Hepatocyte (in vitro differentiated cells): ENCODE measurements at places on chromosomes 6 and 20. TPM values are rescaled to one million over a fixed set of nuclear protein-coding genes. Genes with fewer than 3 reads are reported as not detected.

- no peak for DNase-seq
- peaks cover 6% of the 10 kb centered on the region for H3K27me3 ChIP-seq
- no peaks in the 10 kb centered on the region for H3K4me1 ChIP-seq
- H3K27ac ChIP-seq, result peak overlapping the region; percentile 18
- H3K36me3 ChIP-seq, result no peaks in the 10 kb centered on the region
These were observed 35.4 kb upstream of the FOXA2 start for GRCh38 chr20:22619806-22620205.

- H3K36me3 ChIP-seq, result no peaks in the 10 kb centered on the region
- no peaks in the 10 kb centered on the region for H3K27me3 ChIP-seq
- H3K27ac ChIP-seq, result peak overlapping the region; percentile 57
- no peaks in the 10 kb centered on the region for H3K4me1 ChIP-seq
- DNase-seq, result peak; percentile 61
These were observed 241.0 kb downstream of the ADGRG6 start for GRCh38 chr6:142542704-142543233.

- no peak for DNase-seq
- H3K4me3 ChIP-seq, result no peak overlapping the region
- H3K36me3 ChIP-seq, result no peaks in the 10 kb centered on the region
- H3K27ac ChIP-seq, result peak overlapping the region; percentile 76
- no peaks in the 10 kb centered on the region for H3K27me3 ChIP-seq
These were observed 181.4 kb downstream of the GMPR start for GRCh38 chr6:16419636-16420336.

- no peaks in the 10 kb centered on the region for H3K4me1 ChIP-seq
- H3K36me3 ChIP-seq, result no peaks in the 10 kb centered on the region
- no peaks in the 10 kb centered on the region for H3K27me3 ChIP-seq
- DNase-seq, result no peak
- H3K4me3 ChIP-seq, result no peak overlapping the region
- H3K27ac ChIP-seq, result no peak overlapping the region
These were observed 41.5 kb downstream of the GRIK2 start for GRCh38 chr6:101435038-101435437.

DNA sequence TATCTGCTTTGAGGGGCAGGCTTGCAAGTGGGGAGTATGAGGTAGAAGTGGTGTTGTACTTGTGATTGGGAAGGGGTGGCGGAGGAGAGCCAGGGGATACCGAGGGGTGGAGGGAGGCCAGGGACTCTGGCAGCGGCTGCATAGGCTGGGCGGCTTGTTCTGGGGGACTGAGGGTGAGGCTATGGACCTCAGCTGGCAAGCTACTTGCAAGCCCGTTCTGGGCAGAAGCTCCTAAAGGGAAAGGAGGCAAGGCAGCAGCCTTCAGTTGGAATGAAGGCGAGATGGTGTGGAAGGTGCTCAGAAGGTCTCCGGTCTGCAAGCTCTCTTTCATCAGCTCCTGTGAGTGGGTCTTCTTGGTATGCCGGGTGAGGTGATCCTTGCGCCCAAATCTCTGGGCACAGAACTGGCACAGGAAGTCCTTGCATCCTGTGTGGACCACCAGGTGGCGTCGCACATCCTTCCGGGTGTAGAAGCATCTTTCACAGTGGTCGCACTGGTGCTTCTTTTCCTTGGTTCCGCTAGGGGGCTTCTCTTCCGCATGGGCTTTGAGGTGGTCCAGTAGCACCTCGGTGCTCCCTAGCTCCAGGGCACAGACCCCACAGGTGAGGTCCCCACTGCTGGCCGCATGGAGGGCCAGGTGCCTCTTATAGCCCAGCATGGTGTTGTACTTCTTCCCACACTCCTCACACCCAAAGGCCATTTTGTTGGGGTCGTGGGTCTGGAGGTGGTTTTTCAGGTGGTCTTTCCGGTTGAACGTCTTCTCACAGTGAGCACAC lies 66.0 kb downstream of the PLAGL1 start:
- H3K4me3 ChIP-seq, result no peak overlapping the region
- H3K4me1 ChIP-seq, result peaks cover 5% of the 10 kb centered on the region

GRCh38 chr6:32439139-32439538 lies 548 bp upstream of the HLA-DRA start:
- H3K4me1 ChIP-seq, result no peaks in the 10 kb centered on the region
- DNase-seq, result no peak
- H3K27ac ChIP-seq, result no peak overlapping the region
- no peaks in the 10 kb centered on the region for H3K27me3 ChIP-seq

DNA sequence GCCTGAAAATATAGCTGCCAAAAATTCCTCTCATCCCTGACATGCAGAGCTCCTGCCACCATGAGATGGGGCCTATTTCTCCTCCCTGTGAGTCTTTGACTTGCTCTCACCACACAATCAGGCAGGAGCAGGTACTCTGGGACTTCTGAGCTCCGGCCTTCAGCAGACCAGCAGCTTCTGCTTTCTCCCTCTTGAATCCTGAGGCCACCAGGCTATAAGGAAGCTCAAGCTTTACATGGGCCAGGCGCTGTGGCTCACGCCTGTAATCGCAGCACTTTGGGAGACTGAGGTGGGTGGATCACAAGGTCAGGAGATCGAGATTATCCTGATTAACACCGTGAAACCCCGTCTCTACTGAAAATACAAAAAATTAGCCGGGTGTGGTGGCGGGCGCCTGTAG lies 238.7 kb upstream of the RREB1 start:
- H3K4me3 ChIP-seq, result no peak overlapping the region
- no peaks in the 10 kb centered on the region for H3K4me1 ChIP-seq
- no peaks in the 10 kb centered on the region for H3K36me3 ChIP-seq
- DNase-seq, result no peak

GRCh38 chr6:6575143-6575542 lies 13.4 kb upstream of the LY86 start:
- no peak overlapping the region for H3K4me3 ChIP-seq
- H3K27ac ChIP-seq, result no peak overlapping the region
- no peaks in the 10 kb centered on the region for H3K4me1 ChIP-seq
- H3K27me3 ChIP-seq, result no peaks in the 10 kb centered on the region
- DNase-seq, result no peak

GRCh38 chr6:121780325-121781321 lies 345.2 kb downstream of the GJA1 start:
- H3K27me3 ChIP-seq, result no peaks in the 10 kb centered on the region
- DNase-seq, result peak; percentile 12
- H3K4me1 ChIP-seq, result no peaks in the 10 kb centered on the region
- H3K27ac ChIP-seq, result no peak overlapping the region

GRCh38 chr6:46748940-46749503 lies 2.3 kb downstream of the ANKRD66 start:
- DNase-seq, result no peak
- no peak overlapping the region for H3K27ac ChIP-seq
- H3K4me3 ChIP-seq, result no peak overlapping the region
- H3K27me3 ChIP-seq, result no peaks in the 10 kb centered on the region
- H3K4me1 ChIP-seq, result no peaks in the 10 kb centered on the region

DNA sequence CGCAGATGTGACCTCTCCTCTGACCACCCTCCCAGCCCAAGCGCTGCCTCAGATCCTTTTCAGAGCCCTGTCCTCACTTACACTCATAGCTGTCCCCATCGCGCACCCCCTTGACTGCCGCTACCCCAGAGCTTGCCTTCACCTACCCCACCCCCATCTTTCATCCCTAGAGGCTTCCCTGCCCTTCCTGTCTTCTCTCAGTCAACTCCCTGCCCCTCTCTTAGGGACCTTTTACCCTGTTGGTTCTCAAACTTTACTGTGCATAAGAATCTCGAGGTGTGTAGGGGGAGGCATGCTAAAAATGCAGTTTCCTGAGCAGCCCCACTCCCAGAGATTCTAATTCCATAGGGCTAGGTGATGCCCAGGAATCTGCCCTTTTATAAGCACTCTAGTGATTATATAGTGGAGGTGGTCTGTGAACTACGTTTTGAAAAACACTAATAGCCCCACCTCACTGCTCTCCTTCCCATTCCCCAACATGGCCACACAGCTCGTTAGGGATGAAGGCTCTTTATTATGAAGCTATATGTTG lies 725 bp downstream of the TM9SF4 start:
- peaks cover 20% of the 10 kb centered on the region for H3K4me1 ChIP-seq
- H3K4me3 ChIP-seq, result peak overlapping the region; percentile 56
- H3K27me3 ChIP-seq, result no peaks in the 10 kb centered on the region
- no peaks in the 10 kb centered on the region for H3K36me3 ChIP-seq

DNA sequence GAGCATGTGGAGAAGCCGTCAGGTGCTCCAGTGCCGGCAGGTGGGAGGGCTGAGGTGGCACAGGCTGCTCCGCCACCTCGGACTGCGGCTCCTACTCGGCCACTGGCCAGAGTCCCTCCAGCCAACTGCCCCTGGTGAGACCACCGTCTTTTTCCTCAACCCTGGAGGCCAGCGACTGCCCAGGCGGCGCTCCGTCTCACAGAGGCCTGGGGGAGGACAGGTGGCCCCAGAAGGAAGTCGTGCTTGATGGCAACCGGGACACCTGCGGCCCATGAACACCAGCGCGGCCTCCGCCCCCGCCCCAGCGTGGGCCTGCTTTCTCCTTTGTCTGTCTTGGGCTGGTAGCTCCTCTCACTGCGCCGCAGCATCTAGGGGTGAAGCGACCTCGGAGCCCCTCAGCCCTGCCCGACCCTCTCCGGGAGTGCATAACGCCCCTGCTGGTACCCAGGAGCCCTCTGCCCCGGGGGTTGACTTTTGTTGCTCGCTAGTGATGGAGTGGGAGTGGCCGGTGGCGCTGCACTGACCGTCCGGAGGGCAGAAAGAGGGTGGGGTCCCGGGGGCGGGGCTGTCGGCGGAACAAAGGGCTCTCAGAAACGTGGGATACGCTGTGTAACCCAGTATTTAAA lies 706 bp upstream of the TUBB2B start:
- DNase-seq, result peak; percentile 56
- H3K4me1 ChIP-seq, result peaks cover 14% of the 10 kb centered on the region
- peak overlapping the region; percentile 52 for H3K27ac ChIP-seq

GRCh38 chr20:14826543-14827313 lies 489.3 kb upstream of the FLRT3 start:
- no peaks in the 10 kb centered on the region for H3K27me3 ChIP-seq
- H3K27ac ChIP-seq, result no peak overlapping the region
- H3K4me3 ChIP-seq, result no peak overlapping the region
- no peaks in the 10 kb centered on the region for H3K4me1 ChIP-seq

DNA sequence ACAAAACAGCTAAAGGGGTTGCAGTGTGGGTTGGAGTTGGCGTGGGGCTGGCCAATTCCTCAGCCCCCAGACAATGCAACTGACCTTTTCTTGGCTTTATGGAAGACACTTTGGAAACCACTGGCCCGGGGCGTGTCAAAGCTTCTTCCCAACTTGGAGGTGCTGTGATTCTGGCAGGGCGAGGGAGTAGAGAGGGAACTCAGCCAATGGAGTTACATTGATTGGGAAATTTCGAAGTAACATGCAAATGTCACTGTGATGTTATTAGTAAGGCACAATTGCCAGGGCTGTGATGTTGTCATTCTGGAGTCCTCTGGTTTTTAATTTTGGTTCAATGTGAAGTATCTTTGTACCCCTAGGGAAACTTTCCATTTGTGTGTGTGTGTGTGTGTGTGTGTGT lies 41.5 kb upstream of the EPB41L1 start:
- no peak for DNase-seq
- no peaks in the 10 kb centered on the region for H3K36me3 ChIP-seq
- peaks cover 14% of the 10 kb centered on the region for H3K4me1 ChIP-seq
- H3K4me3 ChIP-seq, result no peak overlapping the region

GRCh38 chr6:111724039-111724438 lies 118.4 kb upstream of the TRAF3IP2 start:
- H3K27me3 ChIP-seq, result no peaks in the 10 kb centered on the region
- H3K27ac ChIP-seq, result no peak overlapping the region
- peaks cover 5% of the 10 kb centered on the region for H3K4me1 ChIP-seq
- no peaks in the 10 kb centered on the region for H3K36me3 ChIP-seq

GRCh38 chr20:9807136-9807535 lies 31.7 kb downstream of the PAK5 start:
- no peak overlapping the region for H3K4me3 ChIP-seq
- no peaks in the 10 kb centered on the region for H3K27me3 ChIP-seq
- DNase-seq, result no peak
- H3K27ac ChIP-seq, result no peak overlapping the region
- no peaks in the 10 kb centered on the region for H3K36me3 ChIP-seq

- H3K27me3 ChIP-seq, result no peaks in the 10 kb centered on the region
- no peaks in the 10 kb centered on the region for H3K36me3 ChIP-seq
- H3K4me3 ChIP-seq, result no peak overlapping the region
- DNase-seq, result peak; percentile 45
These were observed 63.9 kb downstream of the FHL5 start for GRCh38 chr6:96626759-96627364.

- no peaks in the 10 kb centered on the region for H3K27me3 ChIP-seq
- H3K4me1 ChIP-seq, result no peaks in the 10 kb centered on the region
- no peak overlapping the region for H3K27ac ChIP-seq
- no peaks in the 10 kb centered on the region for H3K36me3 ChIP-seq
- no peak overlapping the region for H3K4me3 ChIP-seq
These were observed 20.6 kb upstream of the LCA5 start for GRCh38 chr6:79557673-79558467.

- H3K36me3 ChIP-seq, result no peaks in the 10 kb centered on the region
- H3K27ac ChIP-seq, result no peak overlapping the region
- H3K4me1 ChIP-seq, result no peaks in the 10 kb centered on the region
- no peak overlapping the region for H3K4me3 ChIP-seq
- no peaks in the 10 kb centered on the region for H3K27me3 ChIP-seq
These were observed 58.7 kb downstream of the MAP3K4 start for GRCh38 chr6:161050134-161050765.

- no peak overlapping the region for H3K27ac ChIP-seq
- H3K4me1 ChIP-seq, result no peaks in the 10 kb centered on the region
- no peaks in the 10 kb centered on the region for H3K36me3 ChIP-seq
- H3K4me3 ChIP-seq, result no peak overlapping the region
- H3K27me3 ChIP-seq, result no peaks in the 10 kb centered on the region
These were observed 566.2 kb upstream of the NOX3 start for GRCh38 chr6:156021746-156022396.

DNA sequence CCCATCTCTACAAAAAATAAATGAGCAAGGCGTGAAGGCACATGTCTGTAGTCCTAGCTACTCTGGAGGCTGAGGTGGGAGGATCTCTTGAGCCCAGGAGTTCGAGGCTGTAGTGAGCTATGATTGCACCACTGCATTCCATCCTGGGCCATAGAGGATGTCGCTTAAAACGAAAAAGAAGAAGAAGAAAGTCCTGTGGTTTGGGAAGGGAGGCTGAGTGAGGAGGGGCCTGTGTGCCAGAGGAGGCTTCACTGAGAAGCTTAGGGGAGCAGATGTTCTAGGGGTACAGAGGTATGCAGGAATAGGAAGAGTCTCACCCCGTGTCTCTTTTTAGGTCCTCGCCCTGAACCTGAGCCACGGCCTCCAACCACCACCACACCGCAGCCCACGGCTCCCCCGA lies 4.2 kb downstream of the MMP9 start:
- peaks cover 16% of the 10 kb centered on the region for H3K27me3 ChIP-seq
- peaks cover 6% of the 10 kb centered on the region for H3K4me1 ChIP-seq
- no peak for DNase-seq
- H3K4me3 ChIP-seq, result no peak overlapping the region

- H3K4me3 ChIP-seq, result no peak overlapping the region
- no peak overlapping the region for H3K27ac ChIP-seq
- no peaks in the 10 kb centered on the region for H3K27me3 ChIP-seq
- H3K36me3 ChIP-seq, result no peaks in the 10 kb centered on the region
- peaks cover 37% of the 10 kb centered on the region for H3K4me1 ChIP-seq
These were observed 133.1 kb downstream of the BCAS1 start for GRCh38 chr20:53937339-53937741.

CRISP3 gene
- not detected in 2 replicates for total RNA-seq

GLP1R gene
- total RNA-seq, result 0.30 and 0.52 TPM in 2 replicates

CST5 gene
- total RNA-seq, result 1.3 TPM in 1 of 2 replicates, not detected in the other

LGSN gene
- 4.1 and 6.1 TPM in 2 replicates for total RNA-seq

FAM209A gene
- 0.40 TPM in 1 of 2 replicates, not detected in the other for total RNA-seq

ZNF318 gene
- total RNA-seq, result 13.4 and 14.4 TPM in 2 replicates

EMILIN3 gene
- total RNA-seq, result 8.0 and 9.5 TPM in 2 replicates
